Stimulated activated CD8-positive, alpha-beta memory T cell treated with anti-CD3 and anti-CD28 coated beads, Interleukin-4, amount 100 ng/mL, for 1 hour (primary cell): ENCODE measurements at places on chromosomes 4 and X.

GRCh38 chrX:12955882-12956703, 18.8 kb upstream of the TMSB4X start:
- no peak for DNase-seq

DNA sequence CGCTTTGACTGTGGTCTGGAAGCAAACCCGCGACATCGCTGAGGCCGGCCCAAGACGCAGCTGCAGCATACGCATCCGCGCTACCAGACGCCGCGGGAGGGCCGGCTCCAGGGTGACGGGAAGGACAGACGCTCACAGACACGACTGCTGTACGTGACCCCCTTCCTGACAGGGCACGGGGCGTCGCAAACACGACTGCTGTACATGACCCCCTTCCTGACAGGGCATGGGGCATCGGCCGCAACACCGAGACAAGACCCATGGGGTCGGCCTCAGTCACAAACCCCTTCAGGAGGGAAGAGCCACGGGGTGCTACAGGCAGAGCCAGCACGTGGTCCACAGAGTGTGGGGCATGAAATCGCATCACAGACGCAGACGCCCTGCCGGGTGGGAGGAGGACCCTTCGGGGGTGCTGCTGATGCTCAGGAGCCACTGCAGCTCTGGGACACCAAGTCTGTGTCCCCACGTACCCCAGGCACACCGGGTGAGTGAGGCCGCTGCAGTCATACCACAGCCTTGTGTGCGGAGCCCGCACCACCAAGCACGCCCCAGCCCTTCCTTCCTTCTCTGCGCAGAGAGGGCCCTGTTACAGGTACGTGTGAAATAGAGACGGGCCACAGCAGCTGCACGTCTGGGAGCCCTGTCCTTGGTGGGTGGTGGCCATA, 38.7 kb upstream of the CPLX1 start:
- no peak for DNase-seq

DNA sequence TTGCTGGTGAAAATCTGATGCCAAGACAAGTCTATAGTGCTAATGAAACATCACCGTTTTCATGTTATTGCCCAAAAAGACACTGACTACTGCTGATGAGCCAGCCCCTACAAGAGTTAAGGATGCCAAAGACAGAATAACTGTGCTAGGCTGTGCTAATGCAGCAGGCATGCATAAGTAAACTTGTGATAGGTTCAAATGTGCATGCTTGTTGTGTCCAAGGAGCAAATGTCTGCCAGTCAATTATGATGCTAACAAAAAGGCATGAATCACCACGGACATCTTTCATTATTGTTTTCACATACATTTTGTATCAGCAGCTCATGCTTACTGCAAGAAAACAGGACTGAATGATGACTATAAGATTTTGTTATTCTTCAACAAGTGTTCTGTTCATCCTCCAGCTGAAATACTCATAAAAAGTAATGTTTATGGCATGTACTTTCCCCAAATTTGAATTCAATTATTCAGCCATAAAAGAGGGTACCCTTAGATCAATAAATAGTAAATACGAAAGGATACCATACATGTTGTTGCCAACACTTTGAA, 306.9 kb upstream of the ARSJ start:
- DNase-seq, result no peak

GRCh38 chr4:77599378-77599777, 6.2 kb upstream of the CXCL13 start:
- DNase-seq, result no peak

DNA sequence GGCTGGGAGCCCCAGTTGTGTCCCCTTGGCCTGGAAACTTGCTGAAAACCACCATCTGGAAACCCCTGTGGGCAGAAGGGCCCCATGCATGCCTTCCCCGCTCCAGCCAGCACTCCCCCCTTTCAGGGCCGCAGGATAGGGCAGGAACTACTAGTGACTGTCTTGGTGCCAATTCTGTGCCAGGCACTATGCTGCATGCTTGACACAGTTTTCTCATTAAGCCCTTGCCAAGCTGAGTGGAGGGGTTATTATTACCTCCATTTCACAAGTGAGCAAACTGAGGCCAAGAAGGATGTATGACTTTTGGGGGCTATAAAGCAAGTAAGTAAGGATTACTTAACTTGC, 73.6 kb upstream of the PJA1 start:
- DNase-seq, result no peak

DNA sequence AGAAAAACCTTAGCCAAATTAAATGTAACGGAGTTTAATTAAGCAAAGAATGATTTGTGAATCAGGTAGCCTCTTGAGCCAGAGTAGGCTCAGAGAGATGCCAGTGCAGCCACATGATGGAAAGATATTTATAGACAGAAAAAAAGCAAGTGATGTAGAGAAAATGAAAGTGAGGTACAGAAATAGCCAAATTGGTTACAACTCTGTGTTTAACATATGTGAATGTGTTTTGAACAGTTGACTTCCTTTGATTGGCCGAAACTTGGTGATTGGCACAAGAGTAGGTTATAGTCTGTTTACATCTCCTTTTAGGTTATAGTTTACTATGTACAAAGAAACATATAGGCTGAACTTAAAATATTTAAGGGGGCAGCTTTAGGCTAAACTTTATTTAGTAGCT, 459.9 kb upstream of the BOD1L1 start:
- DNase-seq, result no peak

DNA sequence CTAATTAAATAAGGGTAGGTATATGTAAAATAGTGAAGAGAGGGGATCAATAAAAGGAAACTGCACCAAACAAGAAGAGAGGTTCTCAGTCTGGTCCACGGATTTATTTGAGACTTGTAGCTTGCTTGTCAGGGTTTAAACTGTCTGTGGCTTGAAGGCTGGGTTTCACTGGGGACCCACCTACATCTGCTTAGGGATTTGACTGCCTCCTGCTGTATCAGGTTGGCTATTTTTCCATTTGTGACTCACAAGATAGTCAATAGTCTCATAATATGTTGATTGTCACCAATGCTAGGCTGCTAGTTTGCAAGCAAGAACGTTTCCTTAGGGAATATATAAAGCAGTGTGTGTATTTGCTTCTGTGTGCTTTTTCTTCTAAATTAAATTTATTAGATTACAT, 1950.7 kb upstream of the IGFBP7 start:
- DNase-seq, result no peak
